Activated CD4-positive, alpha-beta T cell treated with anti-CD3 and anti-CD28 coated beads, Interleukin-2, amount 10 ng/mL, durations not matched to agents 7 days and 5 days (primary cell): ENCODE measurements at places on chromosomes 4 and X.
A peak's percentile ranks its signal among the peaks of the same experiment; 100 is the strongest.

DNA sequence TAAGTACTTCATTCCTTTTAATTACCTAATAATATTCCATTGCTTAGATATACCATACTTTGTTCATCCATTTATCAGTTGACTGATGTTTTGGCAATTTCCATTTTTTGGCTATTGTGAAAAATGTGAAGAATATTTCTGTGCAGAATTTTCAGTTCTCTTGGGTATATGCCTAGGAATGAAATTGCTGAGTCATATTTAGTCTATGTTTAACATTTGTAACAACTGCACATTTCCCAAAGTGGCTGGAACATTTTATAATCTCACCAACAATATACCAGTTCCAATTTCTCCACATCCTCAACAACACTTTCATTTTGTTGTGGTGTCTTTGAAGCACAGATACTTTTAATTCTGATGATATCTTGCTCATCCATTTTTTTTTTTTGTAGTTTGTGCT is 215.5 kb downstream of the PDGFC start:
- DNase-seq, result no peak

DNA sequence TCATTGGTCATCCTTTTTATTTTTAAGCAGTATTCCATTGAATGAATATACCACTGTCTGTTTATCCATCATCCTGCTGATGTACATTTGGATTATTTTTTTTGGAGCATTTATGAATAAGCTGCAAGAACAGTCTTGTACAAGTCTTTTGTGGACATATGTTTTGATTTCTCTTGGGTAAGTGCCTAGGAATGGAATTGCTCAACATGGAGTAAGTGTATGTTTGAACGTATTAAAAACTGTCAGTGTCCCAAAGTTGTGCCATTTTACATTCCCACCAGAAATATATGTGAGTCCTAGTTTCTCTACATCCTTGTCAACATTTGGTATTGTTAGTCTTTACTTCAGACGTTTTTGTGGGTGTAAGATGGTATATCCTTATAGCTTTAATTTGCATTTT is 287.0 kb upstream of the POF1B start:
- DNase-seq, result no peak

GRCh38 chrX:130267956-130268448 is 697 bp downstream of the ZNF280C start:
- DNase-seq, result no peak

GRCh38 chrX:30910124-30910860 is 21.2 kb upstream of the TAB3 start:
- DNase-seq, result no peak

DNA sequence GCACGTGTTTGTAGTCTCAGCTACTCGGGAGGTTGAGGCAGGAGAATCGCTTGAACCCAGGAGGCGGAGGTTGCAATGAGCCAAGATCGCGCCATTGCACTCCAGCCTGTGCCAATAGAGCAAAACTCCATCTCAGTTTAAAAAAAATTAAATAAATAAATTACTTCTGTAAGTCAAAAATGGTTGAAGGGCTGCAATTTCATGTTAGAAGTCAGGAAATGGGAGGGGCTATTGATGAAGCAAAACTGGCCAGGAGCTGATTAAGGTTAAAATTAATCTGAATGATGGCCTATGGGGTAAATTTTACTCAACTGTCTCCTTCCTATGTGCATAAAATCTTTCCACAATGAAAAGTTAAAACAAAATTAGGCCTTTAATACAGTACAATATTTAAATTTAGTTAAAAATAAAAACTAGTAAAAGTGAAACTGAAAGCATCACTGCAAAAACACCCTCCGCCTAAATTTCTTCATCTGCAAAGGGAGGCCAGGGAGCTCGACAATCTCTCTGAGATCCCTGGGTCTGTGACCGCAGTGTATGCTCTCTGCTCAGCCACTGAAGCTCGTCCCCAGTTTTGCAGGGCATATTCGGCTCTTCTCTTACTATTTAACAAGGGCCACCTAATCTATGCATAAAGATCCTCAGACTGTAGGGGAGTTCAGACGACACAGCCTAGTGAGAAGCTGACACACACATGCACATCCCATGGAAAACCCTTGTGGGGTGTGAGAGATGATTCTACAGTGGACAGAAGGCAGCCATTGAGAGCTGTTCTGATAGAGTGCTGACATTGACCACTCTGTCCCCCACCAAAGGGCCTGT is 57.2 kb downstream of the IRF2 start:
- peak; percentile 76 for DNase-seq

GRCh38 chr4:6681191-6681590 is 12.5 kb upstream of the S100P start:
- no peak for DNase-seq

- no peak for DNase-seq
Measured at GRCh38 chrX:24839331-24839730, 145.6 kb downstream of the POLA1 start.

- peak; percentile 18 for DNase-seq
Measured at GRCh38 chrX:123959281-123960063, 2.0 kb upstream of the STAG2 start.

GRCh38 chr4:54575919-54576318 is 81.8 kb upstream of the KIT start:
- DNase-seq, result no peak

GRCh38 chr4:44861756-44862155 is 135.4 kb upstream of the GNPDA2 start:
- no peak for DNase-seq

DNA sequence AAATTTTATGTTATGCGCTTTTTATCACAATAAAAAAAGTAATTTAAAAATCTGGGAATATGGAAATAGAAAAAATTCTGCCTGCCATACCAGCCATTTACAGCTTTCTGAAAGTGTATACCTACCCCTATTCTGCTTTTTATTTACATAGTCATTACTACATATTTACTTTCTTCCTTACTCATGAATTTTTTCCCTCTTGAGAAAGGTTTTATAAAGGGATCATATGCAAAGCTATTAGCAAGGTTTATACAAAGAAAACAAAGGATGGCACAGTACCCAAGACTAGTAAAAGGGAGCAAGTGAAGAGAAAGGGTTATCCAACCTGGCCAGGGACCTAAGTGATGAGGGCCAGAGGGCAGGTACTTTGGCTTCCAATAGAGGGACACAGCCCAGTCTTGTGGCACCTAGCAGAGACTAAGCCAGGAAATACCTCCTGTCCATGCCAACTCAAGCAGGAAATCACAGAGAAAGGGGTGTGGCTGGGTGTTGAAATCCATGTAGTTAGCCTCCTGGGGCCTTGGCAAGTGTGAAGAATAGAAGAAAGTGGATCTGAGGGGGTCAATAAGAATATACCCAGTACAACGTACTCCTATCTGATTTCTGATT is 207.3 kb upstream of the VEGFC start:
- no peak for DNase-seq

GRCh38 chrX:72125331-72126047 is 6.2 kb downstream of the RTL5 start:
- DNase-seq, result no peak

GRCh38 chr4:116531870-116532269 is 553.5 kb downstream of the TRAM1L1 start:
- no peak for DNase-seq

- no peak for DNase-seq
Measured at GRCh38 chrX:72394518-72395170, 88.9 kb upstream of the CITED1 start.

DNA sequence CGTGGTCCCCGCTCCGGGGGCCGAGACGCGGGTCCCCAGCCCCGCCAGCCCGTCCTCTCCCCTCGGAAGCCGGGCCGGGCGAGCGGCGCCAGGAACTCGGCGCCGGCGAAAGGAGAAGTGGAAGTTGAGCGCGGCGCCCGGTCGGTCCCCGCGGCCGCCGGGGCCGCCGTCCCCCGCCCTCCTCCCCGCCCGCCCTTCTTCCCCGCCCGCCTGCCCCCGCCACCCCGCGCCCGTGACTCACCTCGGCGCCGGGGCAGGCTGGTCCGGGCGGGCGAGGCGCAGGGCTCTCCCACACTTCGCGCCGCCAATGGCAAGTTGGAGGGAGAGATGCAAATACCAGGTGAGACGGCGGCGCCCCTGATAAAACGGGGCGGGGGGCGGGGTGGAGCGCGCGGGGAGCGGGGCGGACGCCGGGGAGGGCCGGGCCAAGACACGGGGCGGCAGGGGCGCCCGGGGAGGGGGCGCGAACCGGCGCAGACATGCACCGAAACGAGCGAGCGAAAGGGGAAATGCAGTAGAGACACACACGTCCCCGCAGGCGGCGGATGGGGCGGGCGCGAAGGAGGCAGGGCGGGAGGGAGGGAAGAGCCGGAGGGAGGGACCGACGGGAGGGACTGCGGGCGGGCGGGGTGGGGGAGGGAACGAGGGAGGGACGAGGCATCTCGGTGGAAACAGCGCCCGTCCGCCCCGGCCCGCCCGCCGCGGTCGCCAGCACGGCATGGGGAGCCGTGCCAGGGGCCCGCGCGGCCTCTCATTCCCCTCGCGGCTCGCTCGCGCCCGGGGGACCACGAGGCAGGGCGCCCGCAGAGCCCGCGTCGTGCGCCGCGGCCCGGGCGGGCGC is at the start of gene ELF4:
ELF4 (minus strand) TSS at position 119 of the 841 bp plus-strand sequence. CDS start 29,167 bp downstream, outside the sequence.
- peak; percentile 50 for DNase-seq

DNA sequence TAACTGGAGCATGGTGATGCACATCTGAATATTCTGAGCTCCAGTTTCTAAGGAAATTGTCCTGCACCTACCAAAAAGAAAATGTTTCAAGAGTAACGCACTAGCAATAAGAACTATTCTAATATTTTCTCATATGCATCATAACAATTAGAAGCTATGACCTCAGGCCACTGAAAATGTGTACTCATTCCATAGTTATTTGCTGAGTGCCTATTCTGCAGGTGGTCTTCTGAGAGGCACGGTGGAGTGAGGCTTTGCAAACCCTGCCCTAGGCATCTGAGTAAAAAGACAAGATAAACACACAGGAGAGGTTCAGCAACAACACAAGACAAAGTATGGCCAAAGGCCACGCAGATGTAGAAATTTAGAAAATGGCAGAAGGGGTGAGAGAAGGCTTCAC is 23.7 kb downstream of the SLC10A6 start:
- no peak for DNase-seq

- no peak for DNase-seq
Measured at GRCh38 chr4:77079281-77079680, 3.5 kb upstream of the CCNI start.

DNA sequence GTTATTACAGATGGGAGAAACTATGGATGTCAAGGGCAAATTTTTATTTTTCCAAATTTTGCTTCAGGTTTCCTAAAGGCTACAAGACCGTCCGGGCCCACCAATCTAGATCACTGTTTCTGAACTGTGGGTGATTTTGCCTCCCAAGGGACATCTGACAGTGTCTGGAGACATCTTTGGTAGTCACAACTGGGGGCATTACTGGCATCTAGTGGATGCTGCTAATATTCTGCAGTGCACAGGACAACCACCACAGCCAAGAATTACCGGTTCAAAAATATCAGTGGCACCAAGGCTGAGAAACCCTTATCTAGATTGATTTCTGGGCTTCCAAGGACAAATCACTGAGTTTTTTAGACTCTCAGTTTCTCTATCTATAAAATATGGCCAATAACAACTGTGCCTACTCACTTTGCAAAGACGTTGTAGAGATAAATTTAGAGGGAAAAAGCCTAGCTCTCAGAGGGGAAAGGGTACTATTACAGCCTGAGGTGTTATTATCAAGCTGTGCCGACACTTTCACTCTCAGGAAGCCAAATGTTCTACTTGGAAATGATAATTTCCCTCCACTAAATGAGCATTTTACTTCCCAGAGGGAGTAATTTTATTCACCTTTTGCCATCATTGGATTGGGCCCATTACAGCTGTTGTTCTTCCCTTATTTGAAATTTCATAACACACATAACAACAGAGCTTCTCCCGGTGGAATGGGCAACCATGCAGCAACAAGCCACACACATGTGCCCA is 442.1 kb downstream of the CENPC start:
- DNase-seq, result no peak

- no peak for DNase-seq
Measured at GRCh38 chr4:7153711-7154110, 38.6 kb upstream of the SORCS2 start.

DNA sequence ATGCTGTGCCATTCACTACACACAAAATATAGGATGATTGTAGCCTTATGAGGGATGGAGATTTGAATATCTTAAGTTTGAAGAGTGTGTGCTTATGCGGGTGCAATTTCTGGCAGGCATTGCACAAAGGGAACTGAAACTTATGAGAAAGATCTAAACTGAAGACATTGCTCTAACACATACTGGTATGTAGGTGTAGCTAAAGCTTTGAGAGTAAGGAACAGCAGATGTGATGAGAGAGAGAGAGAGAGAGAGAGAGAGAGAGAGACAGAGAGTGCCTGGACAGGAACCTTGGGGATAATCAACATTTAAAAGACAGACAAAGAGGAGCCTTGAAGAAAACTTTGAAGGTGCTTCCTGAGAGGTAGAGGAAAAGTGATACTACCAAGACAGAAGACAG is 379.7 kb downstream of the SPRY1 start:
- no peak for DNase-seq

- no peak for DNase-seq
Measured at GRCh38 chr4:68895561-68896198, 55.9 kb downstream of the UGT2A3 start.

DNA sequence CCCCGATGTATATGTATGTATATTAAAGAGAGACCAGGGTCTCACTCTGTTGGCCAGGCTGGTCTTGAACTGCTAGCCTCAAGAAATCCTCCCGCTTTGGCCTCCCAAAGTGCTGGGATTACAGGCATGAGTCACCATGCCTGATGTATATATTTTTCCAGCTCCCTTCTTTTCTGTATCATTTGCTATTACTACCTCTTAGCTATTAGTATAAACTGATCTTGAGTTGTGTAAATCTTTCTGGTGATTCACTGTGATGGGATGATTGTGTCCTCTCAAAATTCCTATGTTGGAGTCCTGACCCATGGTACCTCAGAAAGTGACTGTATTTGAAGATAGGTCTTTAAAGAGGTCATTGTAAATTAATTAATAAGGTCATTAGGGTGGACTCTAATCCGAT is 53.1 kb downstream of the HPRT1 start:
- no peak for DNase-seq

- DNase-seq, result no peak
Measured at GRCh38 chrX:115897956-115898355, 272.6 kb upstream of the AGTR2 start.

DNA sequence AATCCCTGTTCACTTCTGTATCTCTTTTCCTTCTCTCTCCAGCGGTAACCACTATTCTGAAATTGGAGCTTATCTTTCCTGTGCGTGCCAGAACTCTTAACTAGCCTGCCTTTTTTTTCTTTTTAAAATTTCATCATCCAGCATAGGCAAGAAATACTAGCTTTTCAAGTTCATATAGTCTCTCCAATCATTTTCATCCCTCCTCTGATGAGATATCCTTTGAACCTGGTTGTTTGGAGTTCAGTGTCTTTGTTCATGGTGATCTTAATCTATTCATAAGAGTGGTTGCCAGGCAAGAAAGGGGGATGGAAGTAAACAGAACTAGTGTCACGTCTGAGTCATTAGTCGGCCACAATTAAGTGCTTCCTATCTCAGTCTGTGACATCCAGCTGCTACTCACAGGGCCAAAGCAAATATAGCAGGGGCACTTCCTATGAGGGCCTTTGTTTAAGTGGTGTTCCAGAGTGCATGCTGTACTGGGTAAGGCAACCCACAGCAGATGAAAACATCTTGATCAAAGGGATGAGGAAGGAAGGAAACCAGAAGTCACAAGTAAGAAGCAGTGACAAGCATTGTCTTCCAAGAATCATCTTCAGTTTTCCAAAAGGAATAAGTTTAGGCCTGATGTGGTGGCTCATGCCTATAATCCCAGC is 56.4 kb upstream of the XIAP start:
- peak; percentile 22 for DNase-seq

- DNase-seq, result peak; percentile 55
Measured at GRCh38 chr4:125313497-125313896, 1.3 kb upstream of the FAT4 start.
